ENCODE measurements at places on chromosomes 12 and 14.

GRCh38 chr12:19244312-19244711, 114.8 kb downstream of the PLEKHA5 start:
- DNase-seq, result no peak

- no peak for DNase-seq
Measured at GRCh38 chr12:120049426-120049825, 60.4 kb downstream of the BICDL1 start.

DNA sequence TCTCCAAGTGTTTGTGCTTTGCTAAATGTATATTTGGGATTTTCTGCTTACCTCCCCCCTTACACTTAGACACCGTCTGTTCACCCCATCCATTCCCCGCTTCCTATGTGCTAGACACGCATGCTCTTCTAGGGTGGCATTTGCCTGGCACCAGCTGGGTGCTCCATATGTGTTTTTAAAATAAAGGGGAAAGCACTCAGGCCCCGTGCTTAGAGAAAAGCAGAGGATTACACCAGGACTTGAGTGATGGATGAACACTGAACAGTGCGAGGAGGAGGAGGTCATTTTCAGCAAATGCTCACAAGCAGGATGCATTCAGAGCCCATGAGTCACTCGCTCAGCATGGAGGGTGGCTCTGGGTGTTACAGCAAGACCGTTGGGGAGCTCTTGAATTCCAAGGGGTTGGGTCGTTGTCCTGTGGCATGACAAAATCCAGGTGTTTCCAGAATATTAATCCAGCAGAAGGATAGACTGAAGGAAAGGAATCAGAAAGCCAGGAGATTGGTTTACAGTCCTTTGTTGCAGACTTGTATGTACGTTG, 2.9 kb upstream of the BDKRB1 start:
- DNase-seq, result no peak

GRCh38 chr12:70247653-70248199, 4.5 kb downstream of the CNOT2 start:
- DNase-seq, result no peak

- no peak for DNase-seq
Measured at GRCh38 chr14:29321646-29322045, 555.1 kb downstream of the FOXG1 start.

GRCh38 chr12:126369487-126370463, 1304.5 kb downstream of the AACS start:
- DNase-seq, result no peak

GRCh38 chr14:92719890-92720323, 28.5 kb downstream of the LGMN start:
- no peak for DNase-seq

DNA sequence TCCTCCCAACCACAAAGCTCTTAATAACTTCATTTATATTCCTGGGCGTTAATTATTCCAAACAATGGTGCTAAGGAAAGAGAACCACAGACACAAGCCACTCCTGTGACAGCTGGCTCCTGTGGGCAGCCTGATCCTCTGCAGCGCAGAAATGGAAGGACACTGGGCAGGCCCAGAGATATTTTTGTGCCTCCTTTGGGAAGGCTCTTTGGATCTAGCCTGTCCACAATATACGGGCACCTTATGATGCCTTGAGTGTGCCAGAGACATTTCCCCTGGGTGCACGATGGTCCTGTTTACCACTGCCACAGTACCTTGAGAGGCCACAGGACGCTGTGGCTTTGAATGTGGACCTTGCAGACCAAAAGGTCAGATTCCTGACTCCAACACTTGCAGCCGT, 2.1 kb downstream of the ASB2 start:
- no peak for DNase-seq

DNA sequence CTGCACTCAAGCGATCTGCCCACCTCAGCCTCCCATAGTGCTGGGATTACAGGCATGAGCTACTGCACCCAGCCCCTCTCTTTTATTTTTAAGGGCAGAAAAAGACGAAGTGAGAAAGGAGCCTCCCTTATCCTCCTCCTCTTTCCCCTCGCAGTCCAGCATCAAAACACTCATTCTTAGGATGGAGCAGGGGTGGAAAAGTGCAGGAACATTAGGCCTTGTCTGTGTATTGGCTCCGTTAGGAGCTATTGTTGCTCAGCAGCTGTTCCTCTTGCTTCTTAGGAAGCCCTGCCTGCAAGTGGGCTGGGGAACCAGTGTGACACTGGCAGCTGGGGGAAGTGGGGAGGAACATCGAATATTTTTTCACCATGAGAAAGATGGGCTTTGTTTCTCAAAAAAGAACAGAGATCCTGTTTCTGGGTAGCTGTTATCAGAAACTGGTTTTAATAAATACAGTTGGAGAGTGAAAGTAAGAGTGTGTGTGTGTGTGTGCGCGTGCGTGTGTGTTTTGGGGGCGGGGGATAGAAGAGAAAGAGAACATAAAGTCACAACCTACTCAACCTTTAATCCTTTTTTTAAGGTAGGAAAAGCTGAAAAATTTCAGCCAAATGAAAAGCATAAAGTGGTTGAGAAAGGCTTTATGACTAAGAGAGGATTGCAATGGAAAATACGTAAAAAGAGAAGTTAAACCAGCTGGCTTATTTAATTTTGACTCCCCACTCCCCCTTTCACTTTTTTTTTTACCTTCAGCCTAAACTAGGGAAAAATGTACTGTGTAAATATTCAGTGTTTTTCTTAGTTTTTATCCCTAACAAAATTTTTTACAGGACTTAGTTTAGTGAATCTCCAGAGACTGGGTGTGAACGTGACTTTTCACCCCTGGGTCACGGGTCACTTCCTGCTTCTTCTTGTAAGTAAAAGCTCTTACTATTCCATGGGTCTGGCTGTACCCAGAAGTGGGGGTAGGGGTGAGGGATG, 197.2 kb upstream of the PLEKHG7 start:
- DNase-seq, result no peak

GRCh38 chr14:93972618-93973205, 3.7 kb downstream of the ASB2 start:
- DNase-seq, result no peak

GRCh38 chr12:89383235-89384049, 31.1 kb upstream of the DUSP6 start:
- no peak for DNase-seq

DNA sequence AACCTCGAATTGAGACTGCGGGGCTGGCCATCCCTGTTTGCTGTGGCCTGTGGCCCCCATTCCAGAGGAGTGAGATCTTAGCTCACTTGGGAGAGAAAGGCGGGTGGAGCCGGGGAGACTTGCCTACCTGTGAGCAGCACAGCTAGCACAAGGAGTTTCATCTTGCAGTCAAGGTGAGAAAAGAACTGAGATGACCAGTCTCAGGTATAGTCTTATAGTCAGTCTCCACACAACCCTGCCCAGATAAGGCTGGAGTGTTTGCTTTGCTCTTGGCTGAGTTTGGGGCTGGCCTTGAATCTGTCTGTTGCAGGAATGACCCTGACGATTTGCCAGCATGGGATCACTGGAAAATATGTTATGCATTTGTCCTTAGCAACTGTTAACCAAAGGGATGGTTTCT, at the start of gene PLA2G1B:
Gene PLA2G1B, minus strand, starts transcription at position 187 of the 400 bp plus-strand sequence. Its CDS starts 26 bp downstream, at position 161.
- DNase-seq, result no peak

DNA sequence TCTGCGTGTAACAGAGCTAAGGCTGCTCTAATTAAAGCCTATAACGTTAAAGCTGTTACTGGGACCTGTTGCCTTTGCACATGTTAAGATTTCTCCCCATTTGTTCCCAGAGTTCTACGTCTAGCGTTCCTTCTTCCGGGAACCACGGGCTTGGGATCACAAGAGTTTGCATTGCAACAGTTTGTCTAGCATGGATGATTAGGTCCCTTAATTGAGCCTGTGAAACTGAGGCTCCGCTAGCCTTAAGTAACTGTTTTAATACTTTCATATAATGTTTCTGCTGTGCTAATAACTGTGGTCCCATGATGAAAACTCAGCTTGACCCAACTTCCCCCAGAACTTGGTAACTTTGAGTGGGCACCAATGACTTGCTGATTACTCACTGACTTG, 16.7 kb upstream of the LYZ start:
- DNase-seq, result no peak

GRCh38 chr14:105197211-105197641, 16.1 kb upstream of the NUDT14 start:
- DNase-seq, result no peak

GRCh38 chr14:73717711-73718417, 3.7 kb upstream of the PNMA1 start:
- no peak for DNase-seq

- DNase-seq, result no peak
Measured at GRCh38 chr14:84312551-84312950, 1217.4 kb upstream of the FLRT2 start.

DNA sequence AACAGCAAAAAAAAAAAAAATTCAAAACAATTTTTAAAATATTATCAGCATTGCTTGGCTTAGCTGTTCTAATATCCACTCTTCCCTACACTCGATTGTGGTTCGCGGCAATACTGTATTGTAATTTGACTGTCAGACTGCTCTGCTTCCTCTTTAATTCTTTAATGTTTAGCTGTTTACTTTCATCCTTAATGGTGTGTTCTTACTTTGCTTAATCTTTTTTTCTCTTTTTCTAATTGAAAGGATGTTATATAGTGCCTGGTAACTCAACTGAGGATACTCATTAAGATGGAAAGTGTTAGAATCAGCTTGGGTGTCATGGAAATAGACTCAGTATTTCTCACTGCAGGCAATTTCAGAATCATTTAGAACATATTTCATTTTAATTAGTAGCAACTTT, 2.0 kb downstream of the ANO4 start:
- DNase-seq, result no peak

GRCh38 chr12:90428465-90428864, 526.5 kb downstream of the CCER1 start:
- DNase-seq, result no peak

DNA sequence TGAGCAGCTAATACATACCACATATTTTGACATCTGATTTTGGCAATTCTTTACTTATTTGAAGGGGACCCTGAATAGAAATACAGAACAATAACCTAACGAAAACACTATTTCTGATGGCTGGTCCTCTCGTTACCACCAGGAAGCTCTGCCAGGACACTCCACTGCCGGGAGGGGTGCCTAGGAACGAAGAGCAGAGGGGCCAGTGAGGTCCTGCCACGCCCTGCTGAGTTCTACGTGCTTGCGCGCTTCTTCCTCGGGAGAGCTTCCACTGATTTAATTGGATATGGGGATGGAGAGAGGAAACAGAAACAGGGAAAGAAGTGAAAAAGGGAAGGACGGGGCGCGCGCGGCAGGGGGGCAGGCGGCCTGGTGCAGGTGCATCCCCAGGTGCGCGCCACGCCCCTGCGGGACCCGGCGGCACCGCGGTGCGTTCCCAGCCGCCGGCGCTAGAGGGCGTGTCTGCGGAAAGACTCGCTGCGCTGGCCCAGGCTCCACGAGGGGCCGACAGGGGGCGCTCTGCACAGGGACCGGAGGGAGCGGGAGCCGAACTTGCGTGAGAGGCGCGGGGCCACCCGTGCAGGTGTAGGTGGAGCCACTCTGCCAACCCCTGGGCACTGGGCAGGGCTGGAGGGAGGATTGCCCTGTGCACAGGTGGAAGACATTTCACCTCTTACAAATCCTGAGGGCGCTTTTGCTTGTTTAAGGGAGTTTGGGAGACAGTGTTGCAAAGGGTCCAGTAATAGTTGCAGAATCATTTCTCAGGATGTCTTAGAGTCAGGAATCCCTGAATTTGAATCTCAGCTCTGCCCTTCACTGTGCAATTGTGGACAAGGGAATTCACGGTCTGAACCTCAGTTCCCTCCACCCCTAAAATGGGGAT, 986.3 kb upstream of the TMEM132C start:
- no peak for DNase-seq

GRCh38 chr12:75655315-75655806, 144.0 kb upstream of the KRR1 start:
- DNase-seq, result no peak

DNA sequence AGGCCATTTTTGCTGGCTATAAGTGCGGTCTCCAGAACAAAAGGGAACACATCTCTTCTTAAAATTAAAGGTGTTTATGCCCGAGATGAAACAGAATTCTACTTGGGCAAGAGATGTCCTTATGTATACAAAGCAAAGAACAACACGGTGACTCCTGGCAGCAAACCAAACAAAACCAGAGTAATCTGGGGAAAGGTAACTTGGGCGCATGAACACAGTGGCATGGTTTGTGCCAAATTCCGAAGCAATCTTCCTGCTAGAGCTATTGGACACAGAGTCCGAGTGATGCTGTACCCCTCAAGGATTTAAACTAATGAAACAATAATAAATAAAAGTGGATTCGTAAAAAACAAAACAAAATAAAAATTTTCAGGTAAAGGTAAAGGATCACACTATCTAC, 33.4 kb downstream of the PKP2 start:
- no peak for DNase-seq

DNA sequence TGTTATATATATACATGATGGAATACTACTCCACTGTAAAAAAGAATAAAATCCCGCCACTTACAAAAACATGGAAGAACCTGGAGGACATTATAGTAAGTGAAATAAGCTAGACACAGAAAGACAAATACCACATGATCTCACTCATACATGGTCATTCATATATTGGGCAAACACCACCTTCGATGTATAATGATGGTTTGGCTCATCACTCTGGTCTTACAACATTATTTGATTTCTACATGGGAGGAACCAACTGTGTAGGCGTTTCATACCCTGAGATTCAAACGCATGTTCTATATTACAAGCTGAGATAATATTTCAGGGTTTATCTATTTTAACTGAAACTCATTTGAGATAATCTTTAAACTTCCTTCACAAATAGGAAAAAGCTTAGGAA, 48.3 kb downstream of the ABCD2 start:
- DNase-seq, result no peak

DNA sequence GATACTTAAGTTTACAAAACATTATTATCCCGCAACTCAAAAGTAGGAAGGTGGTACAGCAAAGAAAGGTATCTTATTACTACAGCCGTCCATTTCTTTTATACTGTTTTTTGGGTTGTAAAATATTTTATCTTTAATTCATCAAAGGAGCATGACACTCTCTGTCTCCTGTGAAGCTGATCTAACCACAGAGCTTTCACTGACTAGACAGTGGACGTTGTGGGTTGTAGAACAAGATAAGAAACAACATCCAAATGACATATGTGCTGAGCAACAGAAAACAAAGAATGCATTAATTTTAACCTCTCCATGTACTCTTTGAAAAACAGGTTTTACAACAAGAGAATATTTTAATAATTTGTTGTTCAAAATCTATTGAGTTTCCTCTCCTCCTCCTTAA, 195.9 kb upstream of the FBXO33 start:
- DNase-seq, result no peak

- DNase-seq, result no peak
Measured at GRCh38 chr14:79967001-79967400, 244.3 kb downstream of the DIO2 start.

- DNase-seq, result no peak
Measured at GRCh38 chr12:52358575-52359350, 8.5 kb downstream of the KRT85 start.

- DNase-seq, result no peak
Measured at GRCh38 chr12:113586461-113586860, 114.8 kb upstream of the LHX5 start.

- DNase-seq, result no peak
Measured at GRCh38 chr14:104433401-104434213, 146.0 kb upstream of the C14orf180 start.

- DNase-seq, result no peak
Measured at GRCh38 chr12:40101747-40102146, 4.1 kb downstream of the SLC2A13 start.

GRCh38 chr12:68342966-68343365, 10.8 kb upstream of the MDM1 start:
- DNase-seq, result no peak

All from effector CD8-positive, alpha-beta T cell (primary cell).